ENCODE measurements at places on chromosomes 12 and 14.

GRCh38 chr12:91210618-91211017, 28.0 kb upstream of the DCN start:
- no peak for DNase-seq

GRCh38 chr14:104786091-104786586, 9.4 kb downstream of the AKT1 start:
- DNase-seq, result no peak

GRCh38 chr12:122399254-122399591, 23.2 kb downstream of the CLIP1 start:
- no peak for DNase-seq

DNA sequence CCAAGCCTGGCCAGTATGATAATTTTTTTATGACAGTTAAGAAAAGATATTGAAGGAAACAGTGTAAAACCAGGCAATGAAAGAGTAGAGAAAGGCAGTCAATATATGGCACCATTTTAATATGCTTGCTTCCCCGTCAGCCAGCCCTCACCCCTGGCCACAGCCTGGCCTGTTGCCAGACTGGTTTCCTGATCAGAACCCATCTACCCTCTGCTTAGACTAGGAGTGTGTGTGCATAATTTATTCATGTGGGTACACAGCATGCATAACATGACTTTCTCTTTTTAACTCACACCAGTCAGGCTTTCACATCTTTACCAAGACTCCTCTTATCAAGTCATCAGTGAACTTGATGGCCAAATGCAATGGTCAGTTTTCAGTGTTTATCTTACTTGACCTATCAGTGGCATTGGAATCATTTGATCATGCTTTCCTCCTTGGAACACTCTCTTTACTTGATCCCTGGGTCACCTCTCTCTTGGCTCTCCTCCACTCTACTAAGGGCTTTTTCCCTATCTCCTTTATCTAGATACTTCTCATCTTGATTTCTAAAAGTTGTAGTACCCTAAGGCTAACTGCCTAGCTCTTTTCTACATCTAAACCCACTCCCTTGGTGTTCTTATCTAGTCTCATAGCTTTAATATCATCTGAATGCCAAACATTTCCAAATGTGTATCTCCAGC, 10.0 kb upstream of the GPR19 start:
- no peak for DNase-seq

GRCh38 chr14:67551940-67552339, 18.9 kb downstream of the PLEKHH1 start:
- no peak for DNase-seq
